ENCODE measurements at places on chromosomes 5 and 9. TPM values are rescaled to one million over a fixed set of nuclear protein-coding genes. Genes with fewer than 3 reads are reported as not detected.

Gene MAMDC4
- 1.0 TPM for total RNA-seq

Gene SHC3
- 0.16 TPM for total RNA-seq

Gene UGCG
- 58.1 TPM for total RNA-seq

Gene IDNK
- total RNA-seq, result 2.1 TPM

DNA sequence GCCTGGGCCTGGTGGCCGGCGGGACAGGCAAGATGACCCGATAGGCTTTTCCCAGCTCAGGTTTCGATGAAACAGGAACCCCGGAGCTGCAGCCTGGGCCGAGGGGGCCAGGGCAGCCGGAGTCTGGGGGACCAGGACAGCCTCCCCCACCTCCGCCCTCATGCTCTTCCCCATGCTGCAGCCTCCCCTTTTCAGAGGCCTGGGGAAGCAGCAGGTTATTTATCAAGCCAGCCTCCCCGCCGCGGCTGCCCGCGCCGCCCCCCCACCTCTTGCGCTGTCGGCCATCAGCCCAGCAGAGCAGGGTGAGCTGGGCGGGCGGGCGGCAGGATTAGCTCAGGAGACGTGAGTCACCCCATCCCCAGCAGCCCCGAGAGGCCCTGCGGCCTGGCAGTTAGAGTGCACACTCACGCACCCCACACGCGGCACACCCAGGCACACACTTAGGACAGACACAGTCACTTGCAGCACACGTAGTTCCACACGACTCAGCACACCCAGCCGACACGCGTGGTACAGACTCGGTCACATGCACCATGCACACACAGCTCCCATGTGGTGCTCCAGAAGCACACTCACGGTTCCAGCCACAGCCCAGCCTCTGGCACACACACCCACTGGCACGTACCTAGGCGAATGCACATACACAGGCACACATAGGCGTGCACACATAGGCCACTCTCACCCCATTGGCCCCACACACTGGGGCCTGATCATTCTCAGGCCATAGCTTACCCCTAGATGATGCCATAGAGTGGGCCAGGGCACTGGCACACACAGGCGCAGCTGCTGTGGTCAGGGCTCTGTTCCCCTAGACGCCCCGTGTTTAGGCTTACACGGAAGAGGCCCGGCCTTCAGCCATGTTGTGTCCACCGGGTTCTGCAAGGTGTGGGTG lies 13.0 kb downstream of the CXXC5 start:
- DNase-seq, result peak; percentile 98

GRCh38 chr9:115531410-115532125 lies 413.6 kb upstream of the TNC start:
- no peak for DNase-seq

GRCh38 chr9:111798786-111799185 lies 4.0 kb upstream of the SHOC1 start:
- DNase-seq, result no peak

DNA sequence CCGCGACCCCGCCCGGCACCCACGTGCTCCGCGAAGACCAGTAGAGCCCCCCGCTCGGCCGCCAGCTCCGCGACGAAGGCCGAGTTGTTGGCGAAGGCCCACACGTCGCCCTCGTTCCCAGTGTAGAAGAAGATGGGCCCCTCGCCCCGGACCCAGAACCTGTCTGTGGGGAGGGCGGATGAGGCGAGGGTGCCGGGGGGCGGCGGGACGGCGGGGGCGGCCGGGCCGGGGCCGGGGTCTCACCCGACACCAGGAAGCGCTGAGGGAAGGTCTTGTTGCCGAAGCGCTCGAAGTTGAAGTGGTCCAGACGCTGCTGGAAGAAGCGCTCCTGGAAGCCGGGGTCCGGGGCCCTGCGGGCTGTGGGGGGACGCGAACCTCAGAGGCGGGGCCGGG lies 317 bp downstream of the DPP7 start:
- DNase-seq, result no peak

GRCh38 chr5:153445875-153446579 lies 44.4 kb upstream of the GRIA1 start:
- DNase-seq, result no peak

GRCh38 chr5:59557572-59557971 lies 336.0 kb downstream of the PDE4D start:
- DNase-seq, result no peak

DNA sequence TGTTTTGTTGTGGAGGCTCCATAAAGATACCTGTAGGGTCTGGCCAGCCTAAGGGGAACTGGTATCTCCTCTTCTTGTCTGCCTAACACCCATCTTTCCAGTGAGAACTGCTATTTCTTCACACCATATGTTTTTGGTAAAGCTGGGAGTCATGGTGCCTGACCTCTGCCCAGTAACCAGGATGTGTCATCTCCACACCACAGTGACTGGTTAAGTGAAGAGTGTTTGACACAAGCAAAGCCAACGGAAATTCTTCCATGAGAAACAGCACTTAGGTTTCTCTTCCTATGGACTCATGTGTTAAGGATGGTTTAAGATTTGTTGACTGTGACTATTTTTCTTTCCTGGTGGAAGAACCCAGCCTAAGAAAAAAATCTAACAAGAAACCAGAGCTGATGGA lies 111.5 kb downstream of the HTR4 start:
- DNase-seq, result no peak

GRCh38 chr5:141475625-141476131 lies at the start of gene PCDHGC3:
TSS of gene PCDHGC3 (plus strand) at chr5:141475966. CDS start at chr5:141476117, 151 bp downstream.
- peak; percentile 96 for DNase-seq

DNA sequence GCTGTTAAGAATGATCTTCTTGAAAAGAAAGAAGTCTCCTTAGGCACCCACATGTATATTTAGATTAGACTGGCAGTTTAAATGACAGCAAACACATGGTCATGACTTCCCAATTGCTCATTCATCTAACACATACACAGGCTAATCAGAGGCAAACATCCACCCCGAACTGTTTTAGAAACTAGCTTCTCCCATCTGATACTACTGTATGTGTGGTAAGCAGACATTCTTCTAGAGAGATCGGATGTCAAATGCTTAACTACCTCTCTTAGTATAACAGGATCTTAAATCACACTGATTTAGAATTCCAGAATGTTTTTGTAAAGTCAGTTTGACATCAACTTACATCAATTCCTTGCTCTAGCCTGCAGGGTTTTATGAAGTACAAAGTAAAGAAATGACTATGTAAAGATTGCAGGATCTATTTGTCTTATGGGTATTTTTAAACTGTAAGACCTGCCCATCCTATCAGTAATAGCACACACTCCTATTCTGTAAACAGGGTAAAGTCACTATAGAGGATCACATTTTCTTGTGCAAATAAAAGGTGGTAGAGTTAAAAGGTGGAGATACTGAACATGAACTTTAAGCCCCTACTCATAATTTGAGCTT lies 239.7 kb downstream of the MLLT3 start:
- DNase-seq, result no peak

GRCh38 chr5:333945-334344 lies 12.4 kb downstream of the AHRR start:
- DNase-seq, result no peak

- no peak for DNase-seq
Observed at GRCh38 chr9:32839013-32839885, 55.9 kb downstream of the TMEM215 start.

- DNase-seq, result no peak
Observed at GRCh38 chr5:169777159-169777558, 140.1 kb downstream of the DOCK2 start.

- no peak for DNase-seq
Observed at GRCh38 chr9:3040761-3041160, 196.9 kb upstream of the PUM3 start.

- no peak for DNase-seq
Observed at GRCh38 chr5:179727106-179727505, 5.5 kb upstream of the MAML1 start.

Measured in SJSA1 (cell line).